ENCODE measurements at places on chromosomes 4 and X.

DNA sequence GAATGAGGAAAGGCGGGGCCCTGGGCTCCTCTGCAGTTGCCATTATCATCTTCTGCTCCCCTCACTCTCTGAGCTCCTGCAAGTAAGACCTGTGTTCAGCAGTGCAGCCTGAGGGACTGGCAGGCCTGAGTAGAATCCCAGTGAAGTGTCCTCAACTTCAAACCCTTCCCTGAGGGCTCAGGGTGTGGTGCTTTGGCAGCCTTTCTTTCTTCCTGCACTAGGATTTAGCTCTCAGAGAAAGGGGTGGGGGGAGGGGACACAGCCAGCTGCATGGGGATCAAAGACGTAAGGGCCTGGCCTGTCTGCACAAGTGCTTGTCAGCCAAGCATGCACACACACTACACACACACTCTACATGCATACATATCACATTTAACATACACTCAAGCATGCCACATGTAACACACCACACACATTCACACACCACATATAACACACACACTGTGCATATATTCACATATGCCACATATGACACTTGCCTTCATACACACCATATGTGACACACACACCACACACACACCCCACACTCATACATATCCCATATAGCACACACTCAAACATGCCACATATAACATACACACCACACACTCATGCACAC, 223.4 kb upstream of the RPL34 start:
- DNase-seq, result no peak

- DNase-seq, result no peak
Observed at GRCh38 chr4:77199276-77199675, 42.3 kb downstream of the CCNG2 start.

DNA sequence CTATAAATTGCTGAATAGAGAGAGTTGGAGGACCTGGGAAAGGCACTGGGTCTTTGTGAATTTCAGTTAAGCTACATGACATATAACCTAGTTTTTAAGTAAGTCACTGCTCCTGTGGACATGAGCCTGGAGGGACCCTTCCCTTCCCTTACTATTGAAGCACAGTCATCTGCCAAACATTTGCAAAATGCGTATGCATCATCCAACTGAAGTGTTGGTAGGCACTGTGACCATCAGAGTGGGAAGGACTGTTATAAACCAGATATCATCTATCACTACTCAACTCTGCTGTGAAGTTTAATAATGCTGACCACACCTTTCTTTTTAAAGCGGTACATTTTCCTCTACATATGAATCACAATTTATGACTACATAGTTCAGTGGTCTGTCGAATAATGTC, 5.2 kb downstream of the GABRA3 start:
- no peak for DNase-seq

DNA sequence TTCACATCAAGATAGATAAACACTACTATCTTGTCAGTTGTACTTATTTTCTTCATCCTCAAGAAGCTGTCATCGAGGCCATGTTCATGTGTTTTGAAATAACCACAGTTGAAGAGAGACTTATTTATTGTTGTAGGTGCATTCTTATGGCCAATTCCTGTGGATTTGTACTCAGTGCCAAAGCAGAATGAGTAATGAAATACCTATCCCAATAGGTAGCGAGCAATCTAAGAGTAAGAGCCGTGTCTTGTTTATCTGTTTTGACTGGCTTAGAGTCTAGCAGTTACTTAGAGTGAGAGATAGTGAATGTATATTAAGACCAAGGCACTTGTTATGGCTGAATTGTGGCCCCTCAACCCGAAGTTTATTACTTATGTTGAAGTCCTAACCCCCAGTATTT, 631.0 kb upstream of the SPANXN1 start:
- DNase-seq, result no peak

- no peak for DNase-seq
Observed at GRCh38 chr4:184269879-184270430, 52.3 kb upstream of the ENPP6 start.

DNA sequence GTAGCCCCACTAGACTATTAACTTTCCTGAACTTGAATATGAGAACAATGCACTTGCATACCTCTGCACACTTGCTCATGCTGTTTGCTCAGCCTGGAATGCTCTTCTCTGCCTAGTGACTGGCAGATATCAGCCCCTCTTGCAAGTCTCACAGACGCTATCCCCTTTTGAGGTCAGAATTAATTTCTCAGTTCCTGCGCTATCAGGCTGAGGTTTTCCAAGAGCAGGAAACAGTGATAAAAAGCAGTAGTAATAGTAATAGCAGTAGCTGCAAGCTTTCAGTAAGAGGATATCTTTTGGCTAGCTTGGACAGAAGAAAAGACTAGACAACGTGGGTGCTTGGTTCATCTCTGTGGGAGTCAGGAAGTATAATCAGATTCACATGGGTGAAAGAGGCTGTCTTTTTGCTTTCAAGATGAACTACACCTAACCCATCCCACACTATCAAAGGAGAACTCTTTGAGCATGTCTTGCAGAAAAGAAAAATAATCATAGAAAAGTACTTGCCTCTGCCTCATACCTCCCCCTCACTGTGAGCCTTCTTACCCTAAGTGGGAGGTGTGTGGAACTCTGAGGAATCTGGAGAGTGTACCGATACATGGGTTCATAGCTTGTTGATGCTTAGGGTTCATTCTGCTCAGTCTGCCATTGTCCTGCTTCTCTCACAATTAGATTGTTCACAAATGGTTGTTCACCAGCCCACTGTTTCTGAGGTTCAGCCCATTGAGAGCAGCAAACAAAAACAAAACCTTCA, 11.3 kb upstream of the DRP2 start:
- DNase-seq, result no peak

- no peak for DNase-seq
Observed at GRCh38 chr4:175657571-175657970, 154.5 kb downstream of the GPM6A start.

DNA sequence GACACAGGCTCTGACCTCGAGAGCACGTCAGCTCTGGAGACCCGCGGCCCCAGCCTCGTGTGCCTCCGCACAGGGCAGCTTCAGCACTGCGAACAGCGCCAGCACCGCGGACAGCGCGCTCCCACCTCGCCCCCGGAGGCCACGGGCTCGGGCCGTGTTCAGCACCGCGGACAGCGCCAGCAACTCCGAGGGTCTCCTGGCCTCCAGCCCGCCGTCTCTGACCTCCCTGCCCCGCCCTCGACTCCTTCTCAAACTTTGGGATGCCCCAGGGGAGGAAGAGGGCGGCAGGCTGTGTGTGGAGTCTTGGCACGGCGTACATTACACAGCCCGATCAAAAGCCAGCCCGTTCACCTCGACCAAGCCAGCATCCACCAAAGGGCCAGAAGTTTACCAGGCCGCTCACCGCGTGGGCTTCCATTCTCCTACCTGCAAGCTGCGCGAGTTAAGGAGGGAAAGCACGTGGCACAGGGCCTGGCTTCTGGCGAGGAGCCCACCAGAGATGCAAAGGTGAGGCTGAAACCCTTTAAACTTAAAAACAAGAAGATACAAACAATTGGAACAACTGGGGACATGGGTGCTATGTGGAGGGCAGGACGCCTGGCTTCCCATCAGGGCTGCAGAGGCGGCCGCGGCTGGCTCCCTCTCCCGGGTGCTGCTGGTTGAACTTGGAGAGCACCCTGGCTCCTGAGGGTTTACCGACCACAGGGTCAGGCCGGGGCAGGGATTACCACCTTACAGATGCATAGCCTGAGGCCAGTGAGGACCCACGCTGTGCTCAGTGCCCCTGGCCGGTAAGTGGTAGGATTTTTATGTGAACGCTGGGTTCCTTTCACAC, 4.5 kb upstream of the NKX1-1 start:
- DNase-seq, result no peak

- DNase-seq, result no peak
Observed at GRCh38 chr4:185885604-185886003, 73.6 kb upstream of the SORBS2 start.

- DNase-seq, result no peak
Observed at GRCh38 chrX:136768469-136769084, 12.2 kb downstream of the ARHGEF6 start.

- DNase-seq, result no peak
Observed at GRCh38 chr4:54566608-54567007, 91.1 kb upstream of the KIT start.

DNA sequence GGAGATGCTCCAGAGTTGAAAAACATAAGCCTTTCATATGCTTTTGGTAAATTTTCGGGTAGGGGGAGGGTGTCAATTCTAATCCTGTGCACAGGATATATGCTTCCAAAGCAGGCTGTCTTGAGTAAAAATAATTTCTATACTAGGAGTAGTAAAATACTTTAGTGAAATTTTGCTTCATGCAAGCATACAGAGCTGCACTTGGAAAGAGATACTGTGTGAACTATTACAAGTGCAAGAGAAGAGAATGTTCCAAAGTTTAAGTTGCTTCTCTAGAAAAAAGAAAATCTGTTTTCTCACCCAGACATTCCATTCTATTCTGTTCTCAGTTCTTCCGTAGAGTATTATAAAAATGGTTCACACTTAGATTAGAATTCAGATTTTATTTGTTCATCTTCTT, 324.6 kb upstream of the AADAT start:
- no peak for DNase-seq

DNA sequence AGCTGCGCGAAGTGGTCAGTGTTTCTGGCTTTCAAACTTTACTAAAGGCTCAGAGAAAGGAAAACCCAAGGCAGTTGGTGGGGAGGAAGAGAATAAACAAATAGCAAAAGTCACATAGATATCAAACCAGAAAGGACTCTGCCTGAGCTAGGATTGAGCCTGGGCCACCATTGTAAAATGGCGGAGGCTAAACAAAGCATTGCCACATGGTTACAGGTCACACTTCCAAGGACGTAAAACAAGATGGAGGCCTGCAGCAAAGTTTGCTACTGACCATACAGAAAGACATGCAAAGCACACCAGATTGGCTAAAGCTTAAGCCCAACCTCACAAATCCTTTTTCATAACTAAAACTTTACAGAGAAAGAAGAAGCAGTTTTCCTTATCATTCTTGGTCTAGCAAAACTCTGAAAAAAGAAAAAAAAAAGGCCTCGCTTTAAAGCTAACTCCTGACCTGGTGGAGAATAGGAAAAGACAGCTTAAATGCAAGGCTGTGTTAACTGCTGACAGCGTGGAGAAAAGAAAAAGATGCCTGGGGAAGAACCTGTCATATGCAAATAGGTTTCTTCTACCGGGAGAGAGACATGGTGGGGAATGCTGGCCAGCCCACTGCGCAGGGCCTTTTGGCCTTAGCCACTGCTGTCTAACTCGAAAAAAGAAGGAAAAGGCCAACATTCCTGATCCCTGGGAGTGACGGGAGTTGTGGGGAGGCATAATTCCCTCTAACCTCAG, 81.8 kb upstream of the SMARCA5 start:
- no peak for DNase-seq

- DNase-seq, result no peak
Observed at GRCh38 chrX:155873188-155873587, 8.0 kb upstream of the VAMP7 start.

DNA sequence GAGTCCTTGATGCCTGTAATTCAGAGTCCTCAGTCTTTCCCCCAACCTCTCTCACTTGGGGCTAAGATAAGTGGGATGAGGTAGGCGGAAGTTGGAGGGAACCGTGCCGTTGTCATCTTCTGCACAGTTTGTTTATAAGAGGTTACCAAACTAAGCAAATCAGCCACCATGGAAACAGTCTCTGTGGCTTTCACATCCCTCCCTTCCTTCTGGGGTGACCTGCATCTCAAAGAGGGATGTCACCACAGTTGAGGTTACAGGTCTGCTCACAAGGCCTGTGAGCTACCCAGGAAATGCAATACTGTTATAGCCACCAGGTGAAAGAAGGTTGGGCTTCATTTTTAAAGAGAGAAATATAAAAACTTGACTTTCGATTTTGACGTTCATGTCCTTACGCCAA, 26.3 kb downstream of the RTL5 start:
- DNase-seq, result no peak

GRCh38 chr4:103482471-103482870, 237.3 kb downstream of the TACR3 start:
- DNase-seq, result no peak

GRCh38 chr4:150155391-150155790, 77.1 kb downstream of the DCLK2 start:
- no peak for DNase-seq

DNA sequence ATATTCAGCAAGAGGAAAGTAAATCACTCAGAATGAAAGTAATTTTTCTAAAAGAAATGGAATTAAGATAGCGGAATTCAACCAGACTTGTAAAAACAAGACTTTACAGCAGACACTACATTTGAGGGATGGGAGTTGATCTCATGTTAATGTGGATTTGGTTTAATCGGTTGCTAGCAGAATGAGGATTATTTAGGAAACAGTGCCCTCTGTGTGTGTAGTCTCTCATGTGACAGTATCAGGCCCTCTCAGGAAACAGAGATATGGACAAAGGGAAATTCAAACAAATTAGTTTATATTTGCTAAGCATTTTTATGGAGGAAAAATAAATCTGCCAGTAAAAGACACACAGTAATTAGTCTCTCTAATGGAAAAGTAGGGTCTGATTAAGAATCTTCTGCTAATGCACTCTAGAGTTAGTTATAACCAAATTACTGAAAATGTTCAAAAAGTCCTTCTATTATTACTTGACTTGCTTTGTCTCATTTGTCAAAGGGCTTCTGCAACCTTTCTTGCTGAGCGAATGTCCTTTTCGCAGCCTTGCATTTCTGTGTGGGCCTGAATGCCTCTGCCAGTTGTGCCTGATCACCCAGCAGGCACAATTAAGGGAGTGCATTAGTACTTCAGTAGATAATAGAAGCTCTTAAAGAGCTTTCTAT, 1282.3 kb upstream of the TENM3 start:
- no peak for DNase-seq

- DNase-seq, result no peak
Observed at GRCh38 chr4:33709247-33709646, 2535.1 kb downstream of the ARAP2 start.

DNA sequence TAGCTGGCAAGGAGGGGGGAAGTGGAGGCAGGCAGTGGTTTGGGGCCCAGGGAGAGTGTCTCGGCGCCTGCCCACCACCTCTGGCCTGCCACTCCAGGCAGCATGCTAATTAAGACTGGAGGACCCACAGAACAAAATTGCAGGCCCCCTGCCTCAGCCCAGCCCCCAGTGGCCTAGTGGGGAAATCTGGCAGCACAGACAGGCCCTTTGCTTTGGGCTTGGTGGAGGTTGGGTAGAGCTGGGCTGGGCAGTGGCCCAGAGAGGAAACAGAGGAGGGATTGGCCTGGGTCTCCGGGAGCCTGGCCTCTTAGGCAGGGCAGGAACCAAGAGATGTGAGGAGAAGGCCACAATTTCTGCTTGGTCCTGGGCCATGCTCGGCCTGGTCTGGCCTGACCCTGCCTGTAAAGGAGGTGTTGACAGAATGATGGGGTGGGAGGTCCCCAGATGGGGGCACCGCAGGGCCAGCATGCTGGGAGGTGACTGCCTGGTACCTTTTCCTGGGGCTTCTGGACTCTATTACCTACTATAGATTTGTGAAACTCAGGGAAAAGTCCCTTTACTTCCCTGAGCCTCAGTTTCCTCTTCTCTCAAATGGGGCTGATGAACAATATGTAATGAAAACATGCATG, 92.4 kb upstream of the PJA1 start:
- DNase-seq, result no peak

GRCh38 chrX:72461766-72462165, 110.9 kb downstream of the HDAC8 start:
- no peak for DNase-seq

GRCh38 chrX:50111742-50112141, 89.1 kb downstream of the AKAP4 start:
- no peak for DNase-seq

- DNase-seq, result no peak
Observed at GRCh38 chr4:173317004-173317403, 17.2 kb downstream of the HMGB2 start.

GRCh38 chr4:174373821-174374220, 90.1 kb downstream of the CEP44 start:
- no peak for DNase-seq
